ENCODE measurements at places on chromosomes 2 and 18. TPM values are rescaled to one million over a fixed set of nuclear protein-coding genes. Genes with fewer than 3 reads are reported as not detected.

KCTD1 gene
- 20.7 TPM for total RNA-seq

DSG1 gene
- total RNA-seq: not detected

PARD3B gene
- 7.6 TPM for total RNA-seq

CIDEA gene
- total RNA-seq: not detected

TIA1 gene
- total RNA-seq: 104 TPM

SERPINB12 gene
- not detected for total RNA-seq

LYG1 gene
- total RNA-seq: 0.78 TPM

SLC19A3 gene
- total RNA-seq: 4.5 TPM

SERPINB2 gene
- total RNA-seq: 0.73 TPM

LIPG gene
- 30.9 TPM for total RNA-seq

DNER gene
- total RNA-seq: 0.28 TPM

ITSN2 gene
- 30.4 TPM for total RNA-seq

INSIG2 gene
- 54.8 TPM for total RNA-seq

SERPINB8 gene
- total RNA-seq: 7.2 TPM

BCL11A gene
- not detected for total RNA-seq

CREB1 gene
- total RNA-seq: 36.1 TPM

MTCL1 gene
- 29.6 TPM for total RNA-seq

PARD6G gene
- total RNA-seq: 0.23 TPM

CROCC2 gene
- not detected for total RNA-seq

TRABD2A gene
- total RNA-seq: 0.88 TPM

Measured in PC-9 (cell line).